Dorsolateral prefrontal cortex (tissue), 122 donors: ENCODE measurements at places on chromosomes 2 and 18. TPM values are rescaled to one million over a fixed set of nuclear protein-coding genes. Genes with fewer than 3 reads are reported as not detected.

DNA sequence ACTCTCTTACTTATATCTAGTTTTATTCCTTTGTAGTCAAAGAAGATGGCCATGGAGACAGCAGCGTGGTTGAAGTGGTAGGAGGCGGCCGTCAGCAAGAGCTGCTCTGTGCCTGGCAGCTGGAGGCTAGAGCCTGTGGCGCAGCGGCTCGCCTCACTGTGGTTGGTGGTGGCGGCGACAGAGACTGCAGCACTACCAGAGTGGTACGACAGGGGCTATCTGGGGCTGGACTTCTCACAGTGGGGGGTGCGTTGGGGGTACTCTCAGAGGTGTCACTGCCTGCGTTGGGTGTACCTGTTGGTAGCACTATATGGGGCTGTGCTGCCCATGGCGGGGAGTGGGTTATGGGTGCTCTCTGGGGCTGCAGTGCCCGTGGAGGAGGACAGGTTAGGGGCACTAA lies 8.5 kb upstream of the ANKRD62 start:
- DNase-seq, result no peak

DNA sequence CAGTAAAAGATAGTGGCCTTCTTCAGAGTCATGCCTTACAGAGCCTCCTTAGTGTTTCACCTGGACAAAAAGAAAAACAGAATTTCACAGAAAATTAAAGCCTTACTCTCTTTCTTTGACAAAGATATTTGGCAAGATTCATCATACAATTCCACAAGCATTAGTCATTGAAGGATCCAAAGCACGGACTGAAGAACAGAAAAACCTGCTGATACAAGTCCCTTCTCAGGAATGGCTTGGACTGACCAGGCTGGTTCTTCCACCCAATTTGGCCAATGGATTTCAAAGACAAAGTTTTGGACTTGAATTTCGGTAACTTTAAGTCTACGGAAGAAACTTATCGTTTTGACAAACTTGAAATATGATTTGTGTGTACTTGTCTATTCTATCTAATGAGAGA lies 39.1 kb upstream of the GALNT3 start:
- no peak for DNase-seq

- DNase-seq, result no peak
These were observed 18.8 kb upstream of the TNS1 start for GRCh38 chr2:218021536-218022071.

DNA sequence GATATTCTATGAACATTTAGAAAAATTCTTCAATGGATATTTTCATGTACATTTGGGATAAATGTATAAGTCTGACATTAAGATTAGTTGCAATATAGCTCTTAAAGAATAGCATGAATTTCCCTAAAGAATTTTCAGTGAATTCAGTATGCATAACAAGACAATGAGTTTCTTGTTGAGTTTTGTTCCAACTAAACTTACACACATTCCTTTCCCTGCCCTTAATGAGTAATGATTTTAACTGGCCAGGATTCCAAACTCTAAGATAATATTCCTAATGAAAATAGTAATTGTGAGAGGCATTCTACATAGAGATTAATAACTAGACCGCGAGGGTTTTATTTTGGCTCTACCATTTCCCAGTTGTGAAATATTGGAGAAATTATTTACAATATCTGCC lies 390.3 kb upstream of the GALNT5 start:
- no peak for DNase-seq

DNA sequence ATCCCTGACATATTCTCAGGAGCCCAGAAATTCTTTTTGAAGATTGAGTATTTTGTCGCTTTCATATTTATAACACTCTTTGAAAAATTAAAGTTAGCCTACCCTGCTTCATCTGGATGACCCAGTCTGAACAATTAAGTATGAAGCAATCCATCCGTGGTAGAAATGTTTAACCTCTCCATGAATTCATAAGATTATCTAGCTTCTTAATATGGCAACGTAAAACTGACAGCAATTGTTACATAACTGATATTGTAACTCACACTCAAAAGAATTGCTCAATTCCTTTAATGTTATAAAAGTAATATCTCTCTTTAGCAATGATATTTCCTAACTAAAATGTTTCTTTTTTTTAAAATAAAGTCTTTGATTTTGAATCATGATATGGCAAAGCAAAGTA lies 7.2 kb upstream of the ABCA12 start:
- no peak for DNase-seq

DNA sequence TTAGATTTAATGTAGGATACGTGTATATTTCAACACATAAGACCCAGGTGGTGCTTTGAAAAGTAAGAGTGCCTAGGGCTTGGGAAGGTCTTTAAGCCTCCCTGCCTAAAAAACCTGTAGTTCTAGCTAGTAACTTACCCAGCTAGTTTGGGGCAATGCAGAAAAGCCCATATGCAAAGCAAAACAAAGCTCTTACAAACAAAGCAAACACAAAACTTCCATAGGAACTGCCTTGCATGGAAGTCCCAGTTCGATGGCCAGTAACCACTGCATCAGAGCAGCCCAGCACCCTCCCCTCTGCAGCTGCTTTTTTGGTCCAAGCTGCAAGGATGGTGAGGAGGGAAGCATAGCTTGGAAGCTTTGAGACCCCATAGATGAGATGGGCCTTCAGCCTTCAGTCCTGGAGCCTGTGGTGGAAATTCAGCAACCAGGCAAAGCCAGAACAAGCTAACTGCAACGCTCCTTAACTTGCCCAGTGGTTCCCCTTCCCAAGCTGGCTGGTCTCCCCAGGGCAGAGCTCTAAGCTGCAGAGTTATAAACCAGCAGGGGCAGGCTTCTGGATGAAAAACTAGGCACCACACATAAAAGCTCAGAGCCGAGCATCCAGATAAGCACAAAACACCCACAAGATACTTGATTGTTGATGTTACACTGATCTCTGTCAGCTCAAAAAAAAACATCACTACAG lies 16.2 kb downstream of the C2orf76 start:
- DNase-seq, result no peak

- DNase-seq, result no peak
These were observed 28.5 kb downstream of the GALNT1 start for GRCh38 chr18:35610089-35610488.

DNA sequence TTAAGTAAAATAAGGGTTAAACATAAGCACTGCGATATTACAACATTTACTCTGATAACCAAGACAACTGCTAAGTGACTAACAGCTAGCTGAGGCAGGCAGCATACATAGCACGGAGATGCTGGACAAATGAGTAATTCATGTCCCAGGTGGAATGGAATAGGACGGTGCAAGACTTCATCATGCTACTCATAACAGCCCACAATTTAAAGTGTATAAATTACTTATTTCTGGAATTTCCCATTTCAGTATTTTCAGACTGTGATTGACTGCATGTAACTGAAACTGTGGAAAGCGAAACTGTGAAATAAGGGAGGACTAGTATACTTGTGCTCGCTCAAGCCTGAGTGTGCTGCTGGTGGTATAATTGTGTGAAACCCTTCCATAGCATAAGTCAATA lies 12.9 kb downstream of the IER3IP1 start:
- no peak for DNase-seq

DNA sequence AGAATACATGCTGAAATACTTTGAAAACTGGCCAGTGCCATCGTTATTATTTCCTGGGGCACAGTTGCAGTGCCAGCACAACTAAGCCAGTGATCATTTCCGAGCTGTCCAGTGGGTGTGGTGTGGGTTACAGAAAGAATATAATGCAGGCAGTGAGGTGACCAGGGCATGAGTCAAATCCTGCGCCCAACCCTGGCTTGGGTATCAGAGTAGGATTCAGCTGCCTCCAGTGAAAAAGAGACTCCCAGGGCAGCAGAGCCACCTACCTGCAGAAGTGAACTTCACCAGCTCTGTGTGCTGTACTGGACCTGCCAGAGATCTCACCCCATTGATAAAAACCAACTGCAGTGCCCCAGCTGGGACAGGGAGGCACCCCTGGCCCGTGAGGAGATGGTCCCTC lies 18.0 kb downstream of the SLC9A2 start:
- no peak for DNase-seq

RAPGEF4 gene
- 228 TPM for total RNA-seq

PDE1A gene
- total RNA-seq, result 68.5 TPM

ATP8B1 gene
- 13.6 TPM for total RNA-seq

ICA1L gene
- total RNA-seq, result 72.5 TPM

FKBP1B gene
- total RNA-seq, result 31.5 TPM

CTNNA2 gene
- total RNA-seq, result 138 TPM

RIT2 gene
- 24.2 TPM for total RNA-seq
